ENCODE measurements at places on chromosomes 5 and 9.

DNA sequence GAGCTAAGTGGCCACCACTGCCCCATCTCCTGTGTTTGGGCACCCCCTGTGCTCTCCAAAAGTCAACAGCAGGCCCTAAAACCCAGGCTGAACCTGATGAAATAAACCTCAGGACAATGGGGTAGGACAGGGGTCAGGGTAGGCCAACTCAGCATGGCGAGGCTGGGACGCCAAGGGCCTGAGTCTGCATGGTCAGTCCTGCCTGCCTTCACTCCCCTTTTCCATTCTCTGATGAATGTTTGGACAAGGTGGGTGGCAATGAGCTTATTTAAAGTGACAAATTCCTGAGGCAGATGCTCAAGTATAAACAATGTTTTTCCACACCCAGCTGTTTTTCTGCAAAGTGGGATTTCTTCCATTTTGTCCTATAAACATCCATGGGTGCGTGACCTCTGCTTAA, 47.2 kb upstream of the CXCL14 start:
- no peak for DNase-seq

DNA sequence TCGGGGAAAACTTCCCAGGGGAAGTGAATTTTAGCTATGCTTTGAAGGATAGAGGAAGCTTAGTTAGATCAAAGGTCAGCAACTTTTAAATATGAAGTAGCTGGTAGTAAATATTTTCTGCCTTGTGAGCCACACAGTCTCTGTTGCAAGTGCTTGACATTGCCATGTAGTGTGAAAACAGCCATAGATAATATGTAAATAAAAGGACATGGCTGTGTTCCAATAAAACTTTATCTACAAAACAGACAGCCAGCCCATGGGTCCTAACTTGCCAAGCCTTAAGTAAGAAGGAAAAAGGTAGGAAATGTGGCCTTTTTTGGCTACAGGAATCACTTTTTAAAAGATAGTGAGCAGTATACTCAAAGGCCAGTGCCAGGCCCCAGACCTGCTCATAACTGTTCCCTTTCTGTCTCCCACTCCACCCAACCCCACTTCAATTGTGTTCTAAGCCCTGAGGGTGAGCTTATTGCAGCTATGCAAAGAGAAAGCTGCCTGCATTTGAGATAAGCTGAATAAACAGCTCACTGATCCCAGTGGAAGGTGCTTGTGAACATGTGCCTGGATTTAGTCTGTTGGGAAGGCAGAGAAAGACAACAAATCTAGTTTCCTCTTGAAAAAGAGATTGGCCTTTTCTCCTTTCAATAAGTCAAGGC, 113.0 kb upstream of the TRIM32 start:
- DNase-seq: no peak

DNA sequence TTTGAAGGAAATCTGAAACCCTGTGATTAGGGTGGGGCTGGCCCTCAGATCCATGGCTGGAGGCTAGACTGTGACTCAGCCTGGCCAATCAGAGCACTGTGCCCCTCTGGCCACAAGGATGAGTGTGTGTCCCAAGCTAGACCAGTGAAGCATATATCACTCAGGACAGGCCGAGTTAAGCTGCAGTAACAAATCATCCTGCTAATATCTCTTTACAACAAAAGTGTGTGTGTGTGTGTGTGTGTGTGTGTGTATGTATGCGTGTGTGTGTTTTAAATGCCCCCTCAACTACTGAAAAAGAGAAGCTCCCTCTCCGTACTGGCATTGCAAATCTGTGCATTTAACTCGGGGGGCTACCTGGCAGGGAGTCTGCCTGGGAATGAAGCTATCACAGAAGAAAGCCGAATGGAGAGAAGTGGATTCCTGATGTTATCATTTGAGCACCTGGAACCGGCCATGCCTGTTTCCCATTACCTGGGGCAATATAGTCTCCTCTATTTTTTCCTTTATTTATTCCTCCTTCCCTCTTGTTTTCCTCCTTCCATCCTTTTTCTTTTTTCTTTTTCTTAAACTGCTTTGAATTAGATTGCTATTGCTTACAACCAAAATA, 25.6 kb downstream of the STC2 start:
- DNase-seq: no peak

GRCh38 chr5:118279540-118280294, 708.6 kb downstream of the DTWD2 start:
- DNase-seq: no peak

GRCh38 chr9:87622923-87623322, 103.0 kb upstream of the CTSL start:
- no peak for DNase-seq

- DNase-seq: no peak
Measured at GRCh38 chr5:127941646-127942045, 141.9 kb upstream of the SLC12A2 start.

DNA sequence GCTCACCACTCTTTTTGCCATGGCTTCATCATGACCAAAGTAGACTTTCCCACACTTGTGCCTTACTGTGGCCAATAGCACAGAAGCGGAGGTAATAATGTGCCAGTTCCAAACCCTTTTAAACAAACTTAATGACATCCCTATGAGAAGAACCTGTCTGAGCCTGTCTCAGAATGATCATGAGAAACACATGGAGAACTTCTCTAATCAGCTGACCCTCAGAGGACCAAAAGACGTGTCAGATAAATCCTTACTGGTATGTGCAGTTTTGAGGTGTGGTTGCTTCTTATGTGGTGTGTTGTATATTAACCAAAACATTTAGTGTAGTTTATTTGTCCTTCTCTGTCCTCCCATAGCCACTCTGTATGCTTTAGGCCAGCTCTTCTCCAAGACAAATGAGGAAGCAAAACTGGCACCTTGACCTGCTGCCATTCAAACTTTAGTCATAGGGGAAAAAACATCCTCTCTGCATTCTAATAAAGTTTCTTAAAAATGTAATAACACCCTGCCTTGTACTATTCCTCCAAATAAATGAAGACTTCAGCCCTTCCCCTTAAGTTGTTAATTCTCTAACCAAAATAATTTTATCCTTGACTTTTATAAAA, 168.9 kb downstream of the MUSK start:
- no peak for DNase-seq

GRCh38 chr9:121814594-121814993, 163.2 kb downstream of the DAB2IP start:
- no peak for DNase-seq

DNA sequence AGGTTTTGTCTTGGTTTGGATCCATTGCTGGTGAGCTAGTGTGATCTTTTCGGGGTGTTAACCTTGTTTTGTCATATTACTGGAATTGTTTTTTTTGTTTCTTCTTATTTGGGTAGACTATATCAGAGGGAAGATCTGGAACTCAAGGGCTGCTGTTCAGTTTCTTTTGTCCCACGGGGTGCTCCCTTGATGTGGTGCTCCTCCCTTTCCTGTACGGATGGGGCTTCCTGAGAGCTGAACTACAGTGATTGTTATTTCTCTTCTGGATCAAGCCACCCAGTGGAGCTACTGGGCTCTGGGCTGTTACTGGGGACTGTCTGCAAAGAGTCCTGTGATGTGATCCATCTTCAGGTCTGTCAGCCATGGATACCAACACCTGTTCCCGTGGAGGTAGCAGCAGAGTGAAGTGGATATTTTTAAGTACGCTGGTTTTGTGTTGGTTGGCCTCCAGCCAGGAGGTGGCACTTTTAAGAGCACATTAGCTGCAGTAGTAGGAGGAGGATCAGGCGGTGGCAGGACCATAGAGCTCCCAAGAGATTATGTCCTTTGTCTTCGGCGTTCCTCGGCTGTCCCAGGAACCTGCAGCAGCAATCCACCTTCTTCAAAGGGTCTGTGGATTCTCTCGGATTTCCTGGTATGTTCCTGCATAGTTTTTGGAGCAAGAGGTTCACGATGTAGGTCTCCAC, 27.2 kb downstream of the SCAMP1 start:
- DNase-seq: no peak

DNA sequence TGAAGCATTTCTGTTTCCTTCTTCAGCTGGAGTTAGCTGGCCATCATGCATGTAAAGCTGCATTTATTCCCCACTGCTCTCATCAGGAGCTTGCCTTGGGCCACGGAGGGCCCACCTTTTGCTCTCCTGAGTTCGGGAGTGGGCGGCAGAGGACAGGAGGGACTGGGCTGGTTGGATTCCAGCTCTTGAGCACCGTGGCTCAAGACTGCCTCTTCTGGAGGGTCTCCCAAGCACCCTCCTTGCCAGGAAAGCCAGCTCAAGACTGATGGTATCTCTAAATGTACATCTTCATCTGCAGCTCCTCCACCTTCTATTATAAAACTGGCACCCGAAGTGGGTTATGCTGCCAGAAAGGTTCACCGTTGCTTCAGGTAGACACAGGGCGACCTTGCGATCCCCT, 399.6 kb upstream of the IRX1 start:
- no peak for DNase-seq

DNA sequence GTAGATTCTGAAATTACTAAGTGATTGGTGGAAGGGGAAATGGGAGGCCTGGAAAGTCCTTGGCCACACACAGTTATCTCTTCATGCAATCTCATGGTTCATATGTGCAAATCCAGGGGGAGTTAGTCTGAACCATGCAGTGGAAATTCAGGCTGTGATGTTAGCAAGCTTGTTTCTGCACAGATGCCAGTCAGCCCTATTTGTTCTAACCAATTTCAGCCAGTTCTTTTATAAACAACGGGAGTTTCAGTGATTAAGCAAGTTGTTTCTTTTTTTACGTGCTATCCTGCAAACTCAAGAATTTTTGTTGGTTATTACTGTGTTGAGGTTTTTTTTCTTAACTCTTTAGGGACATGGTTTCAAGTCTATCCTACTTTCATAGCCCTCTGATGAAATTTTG, 298.0 kb downstream of the FER start:
- no peak for DNase-seq

GRCh38 chr5:78527054-78527859, 121.3 kb downstream of the LHFPL2 start:
- no peak for DNase-seq

DNA sequence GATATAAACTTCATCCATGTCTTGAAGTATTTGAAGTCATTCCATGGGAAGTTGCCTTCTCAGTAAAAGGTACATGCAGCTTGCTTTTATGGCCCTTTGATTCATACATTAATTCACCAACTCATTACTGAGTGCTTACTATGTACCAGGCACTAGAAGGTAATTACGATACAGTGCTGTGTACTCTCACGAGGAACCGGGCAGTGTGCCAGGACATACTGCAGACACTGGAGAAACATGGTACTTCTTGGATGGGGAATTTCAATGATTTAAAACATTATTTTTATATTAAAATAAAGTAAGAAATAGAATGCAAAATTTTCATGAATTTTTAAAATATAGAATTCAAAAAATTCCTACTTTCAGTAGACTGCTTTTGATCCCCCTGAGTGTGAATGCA, 71.4 kb upstream of the WDR41 start:
- no peak for DNase-seq

DNA sequence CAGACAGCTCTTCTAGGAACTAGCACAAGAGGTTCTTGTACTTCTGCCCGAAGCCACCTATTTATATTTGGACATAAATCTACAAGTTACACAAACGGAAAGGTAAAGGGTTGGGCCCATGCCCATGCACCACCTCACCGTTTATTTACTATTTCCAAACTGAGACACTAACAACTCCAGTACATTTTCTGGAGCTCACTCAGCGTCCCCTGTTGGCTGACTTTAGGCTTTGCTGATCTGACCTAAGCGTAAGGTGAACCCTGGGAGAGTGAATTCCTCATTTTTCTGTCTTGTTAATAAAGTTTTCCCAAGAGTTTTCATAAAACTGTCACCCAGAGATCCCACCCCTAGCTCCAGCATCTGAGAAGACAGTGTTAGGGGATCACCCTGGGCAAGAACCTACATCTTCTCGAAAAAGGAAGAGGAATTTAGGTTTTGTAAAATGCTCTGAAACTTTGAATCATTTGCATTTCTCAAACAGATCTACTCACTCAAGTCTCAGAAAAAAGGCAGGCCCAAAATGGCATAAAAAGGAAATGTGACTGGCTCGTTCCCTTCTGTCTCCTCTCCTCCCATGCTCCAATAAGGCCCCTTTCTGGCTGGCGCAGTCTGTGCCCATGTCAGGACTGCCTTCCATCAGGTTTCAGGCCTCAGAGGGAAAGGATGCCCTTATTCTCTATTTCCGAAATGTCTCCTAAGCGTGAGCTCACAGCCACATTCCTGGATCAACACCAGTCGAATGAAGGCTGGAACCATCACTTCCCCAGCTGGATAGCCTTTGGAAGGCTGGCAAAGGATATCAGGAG, 201.3 kb downstream of the FANCC start:
- DNase-seq: no peak

GRCh38 chr9:123470121-123470782, 114.3 kb downstream of the CRB2 start:
- DNase-seq: no peak

DNA sequence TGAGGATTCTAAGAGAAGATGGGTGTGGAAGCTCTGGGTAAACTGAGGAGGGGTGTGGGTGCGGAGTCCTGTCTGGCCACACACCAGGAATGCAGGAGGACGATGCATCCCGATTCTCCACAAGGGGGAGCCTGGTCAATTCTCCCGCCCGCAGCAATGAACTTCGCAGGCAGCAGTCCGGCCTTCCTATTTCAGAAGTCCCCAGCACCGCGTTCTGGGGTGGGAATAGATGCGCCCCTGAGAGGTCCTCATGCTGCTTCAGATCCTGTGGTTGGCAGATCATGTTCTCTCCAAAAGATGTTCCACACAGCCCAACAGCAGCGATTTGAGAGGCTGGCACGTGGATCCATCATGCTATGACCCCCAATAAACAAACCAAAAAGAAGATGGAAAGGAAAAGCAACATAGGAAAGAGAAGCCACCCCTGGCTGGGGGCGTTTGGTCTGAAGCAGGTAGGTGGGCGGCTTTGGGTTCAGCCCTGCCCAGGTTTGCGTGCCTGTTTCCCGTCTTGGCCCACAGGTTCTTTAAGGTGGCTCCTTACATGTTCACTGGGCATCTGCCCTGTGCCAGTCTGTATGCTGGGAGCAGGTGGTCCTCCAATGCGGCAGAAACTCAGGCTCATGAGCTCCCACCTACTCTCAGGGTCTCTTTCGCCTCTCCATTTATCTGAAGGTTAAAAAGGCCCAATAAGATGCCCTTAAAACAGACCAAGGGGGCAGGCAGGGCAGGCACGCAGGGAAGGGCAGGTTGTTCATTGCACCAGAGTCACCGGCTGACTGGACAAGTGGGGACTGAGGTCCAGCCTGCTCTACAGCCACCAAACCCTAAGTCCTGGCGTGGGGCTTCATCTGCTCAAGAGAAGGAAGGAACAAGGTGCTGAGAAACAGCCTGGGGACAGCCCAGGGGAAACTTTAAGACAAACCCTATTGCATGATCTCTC, 171.6 kb downstream of the PAX5 start:
- no peak for DNase-seq

DNA sequence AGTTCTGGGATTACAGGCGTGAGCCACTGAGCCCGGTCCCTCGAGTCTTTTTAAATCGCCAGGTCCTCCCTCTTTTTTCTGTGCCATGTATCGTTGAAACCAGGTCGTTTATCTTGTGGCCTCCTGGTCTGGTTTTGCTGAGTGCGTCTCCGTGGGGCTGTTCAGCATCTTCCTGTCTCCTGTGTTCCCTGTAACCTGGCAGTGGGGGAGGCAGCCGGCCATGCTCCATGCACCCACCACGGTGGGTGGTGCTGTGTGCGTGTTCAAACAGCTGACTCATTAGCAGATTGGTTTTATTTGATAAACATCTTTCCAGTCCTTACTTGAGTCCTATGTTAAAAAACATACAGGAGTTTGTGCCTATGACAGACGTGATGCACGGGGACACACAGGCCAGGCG, 2.7 kb downstream of the RNU6ATAC start:
- no peak for DNase-seq

GRCh38 chr5:34740389-34740806, 84.3 kb downstream of the RAI14 start:
- DNase-seq: no peak

GRCh38 chr5:54087436-54087835, 222.9 kb downstream of the ARL15 start:
- DNase-seq: no peak

All from activated CD8-positive, alpha-beta memory T cell treated with anti-CD3 and anti-CD28 coated beads, Interleukin-2, amount 50 U/mL, for 48 hours (primary cell).